ENCODE measurements at places on chromosomes 4 and X. TPM values are rescaled to one million over a fixed set of nuclear protein-coding genes. Genes with fewer than 3 reads are reported as not detected.

Gene SPIN2A
- 0.40 TPM for total RNA-seq

Gene ALPK1
- total RNA-seq, result 15.2 TPM

Gene PLXNB3
- total RNA-seq, result 14.6 TPM

Gene TRIML2
- not detected for total RNA-seq

Gene CCNA2
- total RNA-seq, result 17.4 TPM

Gene SLC49A3
- 1.6 TPM for total RNA-seq

Gene CTAG2
- total RNA-seq, result not detected
